Neural crest cell (in vitro differentiated cells): ENCODE measurements at places on chromosomes 3 and 15. TPM values are rescaled to one million over a fixed set of nuclear protein-coding genes. Genes with fewer than 3 reads are reported as not detected.
A peak's percentile ranks its signal among the peaks of the same experiment; 100 is the strongest.

- DNase-seq, result peak; percentile 53
- H3K27me3 ChIP-seq, result no peaks in the 10 kb centered on the region
- H3K4me3 ChIP-seq, result no peak overlapping the region
- no peak overlapping the region for H3K27ac ChIP-seq
- H3K36me3 ChIP-seq, result no peaks in the 10 kb centered on the region
Measured at GRCh38 chr3:21484057-21484827, 266.8 kb downstream of the ZNF385D start.

GRCh38 chr3:182909318-182910040 lies 70.9 kb downstream of the DCUN1D1 start:
- DNase-seq, result no peak
- H3K36me3 ChIP-seq, result no peaks in the 10 kb centered on the region
- no peak overlapping the region for H3K27ac ChIP-seq
- no peaks in the 10 kb centered on the region for H3K27me3 ChIP-seq
- H3K4me1 ChIP-seq, result peaks cover 13% of the 10 kb centered on the region
- no peak overlapping the region for H3K4me3 ChIP-seq

- DNase-seq, result no peak
- H3K27ac ChIP-seq, result no peak overlapping the region
- H3K36me3 ChIP-seq, result no peaks in the 10 kb centered on the region
- H3K4me1 ChIP-seq, result no peaks in the 10 kb centered on the region
- no peaks in the 10 kb centered on the region for H3K27me3 ChIP-seq
- H3K4me3 ChIP-seq, result no peak overlapping the region
Measured at GRCh38 chr3:24460974-24461373, 33.7 kb downstream of the THRB start.

- peaks cover 18% of the 10 kb centered on the region for H3K4me1 ChIP-seq
- peak overlapping the region; percentile 66 for H3K4me3 ChIP-seq
- H3K27ac ChIP-seq, result no peak overlapping the region
- H3K27me3 ChIP-seq, result peaks cover 100% of the 10 kb centered on the region
- no peaks in the 10 kb centered on the region for H3K36me3 ChIP-seq
Measured at GRCh38 chr3:62378311-62378789, 5.0 kb upstream of the FEZF2 start.

DNA sequence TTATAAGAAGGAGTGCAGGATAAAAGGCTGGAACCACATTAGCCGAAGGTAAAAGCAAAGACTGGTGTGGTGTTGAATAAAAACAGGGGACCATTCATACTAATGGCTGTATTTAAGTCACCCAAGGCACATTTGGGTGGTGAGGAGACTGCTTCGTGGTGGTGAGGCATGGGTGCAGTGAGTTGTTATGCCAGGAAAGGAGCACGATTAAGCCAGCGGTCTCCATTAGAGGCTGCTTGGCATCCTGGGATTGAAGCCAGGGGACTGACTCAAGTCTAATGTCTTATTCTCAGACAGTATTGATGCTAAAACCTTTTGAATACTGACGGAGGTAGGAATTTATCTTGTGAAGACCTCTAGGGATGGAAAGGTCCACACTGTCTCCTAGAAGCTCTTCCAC lies 21.9 kb downstream of the FEM1B start:
- H3K27me3 ChIP-seq, result no peaks in the 10 kb centered on the region
- H3K27ac ChIP-seq, result no peak overlapping the region
- H3K4me3 ChIP-seq, result no peak overlapping the region
- H3K4me1 ChIP-seq, result peaks cover 6% of the 10 kb centered on the region
- no peak for DNase-seq

DNA sequence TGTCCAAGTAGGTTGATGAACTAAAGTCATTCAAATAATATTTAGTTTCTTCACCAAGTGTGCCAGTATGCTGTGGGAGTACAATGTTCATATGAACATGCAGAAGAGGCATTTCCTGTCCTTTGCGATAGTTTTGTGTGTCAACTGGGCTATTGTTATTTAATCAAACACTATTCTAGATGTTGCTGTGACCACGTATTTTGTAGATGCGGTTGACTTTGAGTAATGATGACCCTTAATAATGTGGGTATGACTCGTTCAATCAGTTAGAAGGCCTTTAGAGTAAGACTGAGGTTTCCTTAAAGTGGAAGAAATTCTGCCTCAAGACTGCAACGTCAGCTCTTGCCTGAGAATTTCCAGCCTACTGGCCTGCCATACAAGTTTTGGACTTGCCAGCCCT lies 470.7 kb upstream of the CBLB start:
- no peaks in the 10 kb centered on the region for H3K27me3 ChIP-seq
- DNase-seq, result no peak
- no peak overlapping the region for H3K27ac ChIP-seq
- no peaks in the 10 kb centered on the region for H3K36me3 ChIP-seq
- H3K4me1 ChIP-seq, result peaks cover 3% of the 10 kb centered on the region

DNA sequence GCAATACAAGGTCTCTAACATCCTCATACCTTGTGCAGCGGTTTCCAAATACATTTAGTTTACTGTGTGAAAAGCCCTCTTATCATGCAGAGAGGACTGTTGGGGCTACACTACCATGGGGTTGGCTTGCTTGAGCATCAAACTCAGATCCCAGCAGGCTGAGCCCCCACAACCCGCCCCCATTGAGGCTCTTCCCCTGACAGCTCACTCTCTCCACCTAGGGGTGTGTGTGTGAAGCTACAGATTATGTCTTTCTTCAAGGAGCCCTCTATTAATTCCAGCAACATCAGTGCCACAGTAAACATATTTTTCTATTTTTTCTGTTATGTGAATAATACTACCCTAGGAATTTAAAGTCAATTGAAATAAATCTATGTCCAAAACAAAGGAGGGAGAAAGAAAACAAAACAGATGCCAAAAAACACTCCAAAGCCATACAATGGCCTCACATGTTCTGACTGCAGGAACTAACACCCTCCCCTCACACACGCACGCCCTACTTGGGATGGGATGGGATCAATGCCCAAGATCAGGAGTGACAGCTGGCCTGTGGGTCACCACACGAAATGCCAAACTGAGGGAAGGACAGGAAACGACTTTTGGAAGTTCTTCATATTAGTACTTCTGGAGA lies 14.7 kb downstream of the TM4SF4 start:
- no peak overlapping the region for H3K27ac ChIP-seq
- no peaks in the 10 kb centered on the region for H3K36me3 ChIP-seq
- H3K27me3 ChIP-seq, result peaks cover 23% of the 10 kb centered on the region
- no peak overlapping the region for H3K4me3 ChIP-seq

DNA sequence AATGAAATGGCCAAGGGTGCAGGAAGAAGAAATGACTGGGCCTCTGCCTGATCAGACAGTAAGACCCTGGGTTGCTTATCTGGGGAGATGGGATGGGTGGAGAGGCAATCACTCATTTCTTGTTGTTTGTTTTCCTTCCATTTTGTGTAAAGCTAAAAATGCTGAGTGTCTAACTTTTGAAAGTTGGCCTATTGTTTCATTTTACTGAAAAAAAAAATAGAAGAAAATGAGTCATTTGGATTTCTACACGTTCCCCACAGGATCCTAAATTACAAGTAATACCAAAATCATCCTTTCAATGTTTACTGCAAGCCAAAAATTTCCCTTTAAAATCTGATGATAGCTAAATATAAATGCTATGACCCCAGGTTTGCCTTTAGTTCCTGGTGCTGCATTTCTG lies 30.6 kb downstream of the PTX3 start:
- H3K4me1 ChIP-seq, result peaks cover 4% of the 10 kb centered on the region
- H3K27ac ChIP-seq, result no peak overlapping the region
- peaks cover 3% of the 10 kb centered on the region for H3K36me3 ChIP-seq
- DNase-seq, result no peak
- H3K27me3 ChIP-seq, result no peaks in the 10 kb centered on the region
- no peak overlapping the region for H3K4me3 ChIP-seq

DNA sequence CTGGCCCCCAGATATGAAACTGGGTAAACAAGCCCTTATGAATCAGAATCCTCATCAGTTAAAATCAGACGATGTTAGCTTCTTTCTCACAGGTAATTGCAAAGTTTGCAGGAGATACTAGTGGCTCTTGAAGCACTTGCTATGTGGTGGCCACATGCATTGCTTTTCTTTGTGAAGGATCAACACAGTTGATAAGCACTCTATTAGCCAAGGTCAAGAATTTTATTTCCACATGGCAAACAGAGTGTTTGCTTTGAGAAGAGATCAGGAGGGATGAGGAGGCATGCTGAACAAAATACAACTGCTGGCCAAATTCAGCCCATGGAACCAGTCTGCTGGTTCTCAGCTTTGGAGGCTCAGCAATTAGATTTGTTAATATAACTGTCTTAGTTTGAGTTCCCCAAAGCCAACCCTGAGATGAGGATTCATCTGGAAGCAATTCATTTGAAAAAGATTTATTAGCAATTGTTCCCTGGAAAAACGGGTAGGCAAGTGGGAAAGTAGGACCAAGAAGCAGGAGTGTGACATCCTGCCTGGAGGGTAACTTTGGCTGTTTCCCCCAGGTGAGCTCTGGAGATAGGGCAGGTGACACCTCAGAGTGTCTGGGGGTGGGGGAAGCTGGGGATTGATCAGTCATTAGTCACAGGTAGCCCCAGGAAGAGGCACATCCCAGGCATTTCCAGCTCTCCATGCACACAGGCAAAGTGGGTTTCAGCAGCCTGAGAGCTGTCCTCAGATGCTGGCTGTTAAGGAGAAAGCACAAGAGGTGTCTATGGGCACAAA lies 180.3 kb downstream of the ABHD5 start:
- H3K27me3 ChIP-seq, result no peaks in the 10 kb centered on the region
- DNase-seq, result no peak
- H3K27ac ChIP-seq, result no peak overlapping the region

DNA sequence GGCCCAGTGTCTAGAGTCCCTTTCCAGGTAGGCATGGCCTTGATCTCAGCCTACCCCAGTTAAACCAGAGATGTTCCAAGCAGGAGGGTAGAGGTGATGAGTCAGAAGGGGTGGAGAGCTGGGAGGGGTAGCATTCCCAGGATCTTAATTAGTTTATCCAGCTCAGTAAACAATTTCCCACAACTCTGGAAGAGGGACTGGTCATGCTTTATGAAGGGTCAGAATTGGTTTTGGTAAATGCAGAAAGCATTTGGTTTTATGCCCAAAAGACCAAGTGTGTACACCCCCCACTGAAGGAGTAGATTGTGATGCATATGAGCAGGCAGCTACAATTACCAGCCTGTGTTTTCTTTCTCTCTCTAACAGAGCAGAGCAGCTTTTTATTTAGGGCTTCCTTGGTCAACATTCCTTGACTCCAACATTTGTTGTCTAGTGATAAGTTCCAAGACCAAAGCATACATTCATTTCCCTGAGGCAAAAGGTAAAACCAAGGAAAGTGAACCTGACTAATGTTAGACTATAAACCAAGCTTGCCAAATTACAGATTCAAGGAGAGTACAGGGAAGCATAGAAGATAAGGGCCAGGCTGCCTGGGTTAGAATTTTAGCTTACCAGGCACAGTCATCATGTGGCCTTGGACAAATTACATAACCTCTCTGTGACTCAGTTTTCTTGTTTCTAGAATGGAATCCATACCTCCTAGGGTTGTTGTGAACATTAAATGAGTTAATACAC lies 17.6 kb downstream of the EXOSC7 start:
- no peak overlapping the region for H3K27ac ChIP-seq
- peaks cover 12% of the 10 kb centered on the region for H3K36me3 ChIP-seq
- H3K27me3 ChIP-seq, result no peaks in the 10 kb centered on the region
- no peak for DNase-seq
- H3K4me3 ChIP-seq, result no peak overlapping the region
- no peaks in the 10 kb centered on the region for H3K4me1 ChIP-seq

GRCh38 chr3:190320594-190321362 lies 1.5 kb downstream of the CLDN1 start:
- peaks cover 13% of the 10 kb centered on the region for H3K4me1 ChIP-seq
- no peaks in the 10 kb centered on the region for H3K36me3 ChIP-seq
- H3K4me3 ChIP-seq, result peak overlapping the region; percentile 91
- peaks cover 52% of the 10 kb centered on the region for H3K27me3 ChIP-seq
- no peak for DNase-seq

- no peaks in the 10 kb centered on the region for H3K36me3 ChIP-seq
- peak overlapping the region; percentile 12 for H3K27ac ChIP-seq
- H3K4me1 ChIP-seq, result no peaks in the 10 kb centered on the region
- no peak for DNase-seq
Measured at GRCh38 chr15:78097667-78098066, 5.3 kb downstream of the SH2D7 start.

The C3orf49 gene
- not detected in 2 replicates for total RNA-seq

The KNG1 gene
- not detected in 2 replicates for total RNA-seq

The CNTN4 gene
- 2.9 and 4.3 TPM in 2 replicates for total RNA-seq
